ENCODE measurements at places on chromosomes 1 and 21. TPM values are rescaled to one million over a fixed set of nuclear protein-coding genes. Genes with fewer than 3 reads are reported as not detected.

KRTAP22-1 gene
- total RNA-seq: not detected

OR14C36 gene
- total RNA-seq: not detected

MYCL gene
- total RNA-seq: 0.22 TPM

OR2C3 gene
- total RNA-seq: under 0.01 TPM

SLC30A2 gene
- total RNA-seq: not detected

CACHD1 gene
- total RNA-seq: 17.1 TPM

GPR25 gene
- total RNA-seq: not detected

CFAP57 gene
- total RNA-seq: 0.65 TPM

LRRC71 gene
- not detected for total RNA-seq

BMP8B gene
- total RNA-seq: not detected

EPHA10 gene
- not detected for total RNA-seq

NR1I3 gene
- total RNA-seq: not detected

ETV3L gene
- total RNA-seq: not detected

OR14K1 gene
- total RNA-seq: not detected

IL19 gene
- not detected for total RNA-seq

HAO2 gene
- not detected for total RNA-seq

SARS1 gene
- total RNA-seq: 292 TPM

DIO1 gene
- not detected for total RNA-seq

LEFTY1 gene
- not detected for total RNA-seq

FUCA1 gene
- total RNA-seq: 26.5 TPM

NTRK1 gene
- not detected for total RNA-seq

ANP32E gene
- total RNA-seq: 35.0 TPM

TMED5 gene
- 68.5 TPM for total RNA-seq

KRTAP13-2 gene
- not detected for total RNA-seq

Measured in articular chondrocyte of knee joint (primary cell).